ENCODE measurements at places on chromosomes 6 and 20.

- DNase-seq: no peak
Observed at GRCh38 chr6:128370072-128370471, 150.3 kb downstream of the PTPRK start.

GRCh38 chr20:62742550-62742949 lies 33.9 kb downstream of the NTSR1 start:
- DNase-seq: no peak

GRCh38 chr6:87817183-87817582 lies 115.2 kb upstream of the AKIRIN2 start:
- DNase-seq: no peak

GRCh38 chr6:135043846-135044245 lies 10.8 kb downstream of the HBS1L start:
- no peak for DNase-seq

GRCh38 chr6:56399672-56400263 lies 152.4 kb upstream of the COL21A1 start:
- DNase-seq: no peak

DNA sequence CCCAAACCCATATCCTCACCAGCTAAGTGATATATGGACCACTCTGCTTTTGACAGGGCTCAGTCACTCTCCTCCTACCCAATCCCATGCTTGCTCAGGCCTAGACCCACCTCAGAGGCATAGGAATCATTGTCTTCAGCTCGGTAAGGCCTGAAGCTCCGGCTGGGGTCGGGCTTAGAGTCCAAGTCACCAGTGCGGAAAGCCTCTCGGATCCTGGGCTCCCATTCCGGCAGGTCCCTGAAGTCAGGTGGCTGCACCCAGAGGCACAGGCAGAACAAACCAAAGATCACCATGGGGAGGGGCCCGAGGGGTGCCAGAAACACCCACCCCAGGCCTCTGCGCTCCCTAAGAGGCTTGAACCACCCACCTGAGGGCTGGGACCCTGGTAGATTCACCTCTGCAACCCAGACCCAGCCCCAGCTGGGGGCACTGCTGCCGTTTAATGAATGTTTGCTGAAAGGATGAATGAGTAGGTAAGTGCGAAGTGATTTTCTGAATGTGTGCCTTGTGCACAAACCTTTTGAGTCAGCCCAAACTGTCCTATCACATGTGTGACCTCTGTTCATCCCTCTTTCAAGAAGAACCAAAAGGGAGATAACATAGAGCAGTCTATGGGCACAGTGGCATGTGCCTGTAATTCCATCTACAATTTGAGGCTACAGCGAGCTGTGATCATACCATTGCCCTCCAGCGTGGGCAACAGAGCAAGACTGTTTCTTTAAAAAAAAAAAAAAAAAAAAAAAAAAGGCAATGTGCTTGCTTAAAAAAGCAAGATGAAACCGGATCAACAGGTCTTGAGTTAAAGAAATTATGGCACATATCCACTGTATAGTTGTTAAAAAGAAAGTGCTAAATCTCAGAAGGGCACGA lies 39.3 kb upstream of the DSN1 start:
- no peak for DNase-seq

DNA sequence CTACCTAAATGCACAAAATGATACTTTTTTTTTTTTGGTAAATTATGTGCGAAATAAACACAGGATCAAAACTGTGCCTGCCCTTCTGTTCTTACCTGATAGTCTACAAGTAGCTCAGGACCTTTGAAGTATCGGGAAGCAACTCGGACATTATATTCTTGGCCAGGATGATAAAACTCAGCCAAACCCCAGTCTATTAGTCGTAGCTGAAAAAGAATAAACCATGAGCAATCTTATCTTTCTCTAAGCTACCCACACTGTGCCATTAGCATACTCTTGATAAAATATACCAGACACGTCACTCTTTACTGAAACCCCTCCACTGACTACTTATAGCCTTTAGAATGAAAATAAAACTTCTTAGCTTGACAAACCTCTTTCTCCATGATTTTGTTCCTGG lies 29.8 kb upstream of the TBC1D20 start:
- no peak for DNase-seq

- no peak for DNase-seq
Observed at GRCh38 chr6:92109956-92110355, 1309.4 kb downstream of the EPHA7 start.

GRCh38 chr6:63864061-63864460 lies 228.5 kb downstream of the PHF3 start:
- DNase-seq: no peak

DNA sequence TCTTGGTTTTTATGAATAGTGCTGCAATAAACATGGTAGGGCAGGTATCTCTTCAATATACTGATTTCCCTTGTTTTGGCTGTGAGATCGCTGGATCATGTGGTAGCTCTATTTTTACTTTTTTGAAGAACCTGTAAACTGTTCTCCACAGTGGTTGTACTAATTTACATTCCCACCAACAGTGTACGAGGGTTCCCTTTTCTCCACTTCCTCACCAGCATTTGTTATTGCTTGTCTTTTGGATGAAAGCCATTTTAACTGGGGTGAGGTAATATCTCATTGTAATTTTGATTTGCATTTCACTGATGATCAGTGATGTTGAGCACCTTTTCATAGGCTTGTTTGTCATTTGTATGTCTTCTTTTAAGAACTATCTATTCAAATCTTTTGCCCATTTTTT lies 8.0 kb upstream of the ARG1 start:
- DNase-seq: no peak

- no peak for DNase-seq
Observed at GRCh38 chr6:105988812-105989577, 97.1 kb upstream of the PRDM1 start.

All from left renal cortex interstitium (tissue), 4 donors.